Inflammatory macrophage treated with lipopolysaccharide for 1 hour (primary cell): ENCODE measurements at places on chromosomes 3 and 15.

GRCh38 chr3:55725681-55726500 lies 238.8 kb upstream of the WNT5A start:
- no peak for DNase-seq

DNA sequence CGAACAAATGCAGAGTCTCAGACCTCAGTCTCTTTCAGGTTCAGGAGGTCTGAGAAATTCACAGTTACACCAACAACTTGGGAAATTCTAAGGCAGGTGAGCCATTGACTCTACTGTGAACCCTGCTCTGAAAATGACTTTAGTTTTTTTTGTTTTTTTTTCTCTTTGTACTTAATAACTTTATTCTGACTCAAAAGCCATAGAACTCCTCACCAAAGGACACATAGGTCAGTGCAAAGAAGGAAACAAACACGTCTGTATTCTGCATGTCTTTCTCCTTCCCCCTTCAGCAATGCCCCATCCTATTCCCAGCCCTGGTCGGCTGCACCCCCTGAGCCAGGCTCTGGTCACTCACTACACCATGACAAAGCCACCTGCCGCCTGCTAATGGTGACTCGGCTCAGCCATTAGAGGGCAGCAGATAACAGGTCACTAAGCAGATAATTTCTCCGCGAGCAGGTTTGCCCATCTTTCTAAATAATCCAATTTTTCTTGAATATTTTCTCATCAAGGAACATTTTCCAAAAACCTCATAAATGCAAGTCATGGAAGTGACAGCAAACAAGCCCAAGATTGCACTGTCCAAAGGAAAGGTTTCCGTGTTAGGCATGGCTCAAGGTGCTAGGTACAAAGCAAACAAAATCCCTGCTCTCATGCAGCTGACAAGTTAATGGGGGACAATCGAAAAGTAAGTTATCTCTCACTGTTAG lies 37.7 kb downstream of the TM4SF4 start:
- peak; percentile 59 for DNase-seq

DNA sequence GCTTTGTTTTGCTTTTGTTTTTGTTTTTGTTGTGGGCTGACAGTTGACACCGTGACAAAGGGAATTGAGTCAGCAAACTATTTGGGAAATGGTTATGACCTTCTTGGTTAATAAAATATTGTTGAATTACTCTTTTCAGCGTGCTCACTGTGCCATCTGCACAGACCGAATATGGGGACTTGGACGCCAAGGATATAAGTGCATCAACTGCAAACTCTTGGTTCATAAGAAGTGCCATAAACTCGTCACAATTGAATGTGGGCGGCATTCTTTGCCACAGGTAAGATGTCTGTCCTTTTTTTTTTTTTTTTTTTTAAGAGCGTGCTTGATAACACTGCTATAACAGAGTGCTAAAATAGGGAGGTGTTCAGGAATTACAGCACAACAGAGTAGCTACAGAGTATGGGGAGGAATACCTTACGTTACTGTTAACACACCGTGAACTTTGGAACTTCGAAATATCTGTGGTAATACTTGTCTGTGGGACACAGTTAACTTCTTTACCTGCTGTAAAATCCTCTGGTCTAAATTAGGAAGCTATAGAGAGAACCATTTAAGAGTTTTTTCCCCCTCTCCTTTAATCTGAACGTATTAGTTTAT lies 48.2 kb downstream of the PRKCI start:
- DNase-seq, result no peak

DNA sequence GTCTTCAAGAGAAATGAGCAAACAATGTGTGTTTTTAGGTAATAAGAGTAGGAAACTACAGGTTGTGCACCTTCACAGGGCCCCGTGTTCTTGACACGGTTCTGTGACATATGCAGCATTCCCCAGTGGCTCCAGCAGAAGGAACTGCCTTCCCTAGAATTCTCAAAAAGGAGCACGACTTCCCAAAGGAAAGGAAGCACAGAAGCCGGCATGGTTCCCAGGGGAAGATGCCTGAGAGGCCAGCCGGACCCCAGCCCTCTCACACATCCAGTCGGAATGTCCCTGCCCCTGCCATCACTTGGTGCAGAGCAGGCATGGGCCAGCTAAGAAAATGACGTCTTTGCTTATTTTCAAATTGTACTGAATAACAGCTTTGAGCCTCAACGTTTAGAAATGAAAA lies 187.3 kb upstream of the NSMCE3 start:
- no peak for DNase-seq

- no peak for DNase-seq
Observed at GRCh38 chr3:150968341-150969035, 4.0 kb downstream of the CLRN1 start.

GRCh38 chr3:51964521-51964920 lies 2.7 kb downstream of the PCBP4 start:
- DNase-seq, result no peak

- no peak for DNase-seq
Observed at GRCh38 chr15:79773128-79773527, 123.7 kb downstream of the MTHFS start.

- DNase-seq, result no peak
Observed at GRCh38 chr3:179452176-179452564, 900 bp upstream of the GNB4 start.

GRCh38 chr15:26874774-26875475 lies 8.1 kb downstream of the GABRA5 start:
- no peak for DNase-seq

GRCh38 chr3:150184426-150185071 lies 213.9 kb upstream of the PFN2 start:
- no peak for DNase-seq

DNA sequence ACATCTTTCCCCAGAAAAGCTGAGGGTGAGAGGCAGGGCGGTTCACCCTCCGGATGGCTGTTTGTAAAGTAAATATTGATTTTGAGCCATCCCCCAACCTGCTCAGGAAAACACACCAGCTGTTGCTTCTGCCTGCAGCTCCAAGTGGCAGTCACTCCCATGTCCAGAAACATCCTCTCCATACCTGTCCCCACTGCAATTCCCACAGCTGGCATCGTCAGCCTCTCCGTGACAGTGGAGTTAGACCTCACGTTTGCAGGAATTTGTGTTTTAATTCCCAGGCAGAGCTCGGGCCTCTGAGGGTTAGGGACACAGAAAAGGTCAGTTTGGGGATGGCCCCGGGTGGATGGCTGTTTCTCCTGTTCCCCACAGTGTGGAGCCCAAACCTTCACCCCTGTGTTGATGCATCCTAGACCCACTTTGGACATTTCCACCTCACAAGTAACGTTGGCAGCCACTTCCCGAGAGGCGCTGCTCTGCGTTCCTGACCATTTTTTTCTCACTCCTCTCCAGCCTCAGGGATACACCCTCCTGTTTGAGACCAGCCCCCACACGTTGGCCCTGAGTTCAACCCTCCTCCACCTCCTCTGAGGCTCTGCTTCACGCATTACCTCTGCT lies 11.8 kb upstream of the FAM174B start:
- DNase-seq, result no peak

DNA sequence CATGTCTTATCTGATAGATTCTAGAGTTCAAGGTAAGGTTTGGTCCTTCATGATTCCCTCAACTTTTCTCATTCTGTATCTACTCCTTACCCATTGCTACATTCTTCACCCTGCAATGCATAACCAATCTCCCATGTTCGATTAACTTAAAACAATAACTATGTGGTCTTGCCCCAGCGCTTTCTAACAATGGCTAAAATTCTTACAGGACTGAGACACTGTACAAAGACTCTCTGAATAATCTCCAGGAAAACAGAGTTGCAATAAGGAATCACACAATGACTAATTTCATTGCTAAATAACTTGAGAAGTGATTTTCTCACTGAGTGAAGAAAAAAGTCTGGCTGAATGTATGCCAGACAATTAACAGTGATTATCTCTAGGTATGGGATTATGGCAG lies 69.6 kb upstream of the FAM174B start:
- no peak for DNase-seq

DNA sequence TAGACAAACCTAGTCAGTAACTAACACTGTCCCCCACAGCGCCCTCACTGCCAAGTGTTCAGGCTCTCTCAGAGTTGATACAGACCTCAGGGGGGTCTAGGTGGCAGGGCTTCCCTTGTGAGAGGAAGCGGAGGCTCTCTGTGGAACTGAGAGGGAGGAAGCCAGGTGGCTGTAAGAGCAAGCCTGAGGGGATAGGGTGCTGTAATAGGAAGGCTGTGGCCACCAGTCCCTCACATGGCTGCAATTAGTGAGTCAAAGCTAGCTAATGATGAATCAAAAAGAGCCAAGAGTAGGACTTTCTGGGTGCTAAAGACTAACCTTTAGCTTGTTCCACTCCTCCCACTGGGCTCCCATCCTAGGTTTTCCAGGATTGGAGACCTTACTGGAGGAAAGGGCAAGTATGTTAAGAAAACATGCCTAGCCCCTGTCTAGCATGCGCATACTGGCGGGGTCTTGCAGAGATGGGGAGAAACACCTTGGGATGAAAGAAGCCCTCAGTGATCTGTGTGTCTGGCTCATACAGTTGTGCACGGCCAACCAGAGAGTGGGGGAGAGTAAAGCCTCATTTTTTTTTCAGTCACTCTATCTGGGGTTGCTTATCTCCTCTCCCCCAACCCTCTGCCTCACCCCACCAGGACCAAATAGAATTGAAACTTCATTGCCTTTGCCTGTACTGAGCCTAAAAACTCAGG lies 13.3 kb upstream of the SOX2 start:
- no peak for DNase-seq

DNA sequence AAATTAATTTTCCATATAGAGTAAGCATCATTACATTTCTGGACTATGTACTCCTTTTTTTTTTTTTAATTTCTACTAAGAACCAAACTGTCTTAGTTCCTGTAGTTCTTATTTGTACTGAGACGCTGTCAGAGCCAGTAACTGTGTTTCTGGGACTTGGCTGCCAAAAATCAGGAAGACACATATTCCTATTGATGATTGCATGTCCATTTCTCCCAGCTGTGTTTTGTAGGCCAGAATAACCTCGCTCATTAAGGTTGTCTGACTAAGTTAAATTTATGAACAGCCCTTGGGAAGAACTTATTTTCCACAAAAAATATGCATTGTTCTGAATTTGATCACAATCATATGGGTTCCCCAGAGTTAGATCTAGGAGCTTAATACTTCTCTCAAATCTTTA lies 29.5 kb downstream of the PLSCR5 start:
- DNase-seq, result no peak

DNA sequence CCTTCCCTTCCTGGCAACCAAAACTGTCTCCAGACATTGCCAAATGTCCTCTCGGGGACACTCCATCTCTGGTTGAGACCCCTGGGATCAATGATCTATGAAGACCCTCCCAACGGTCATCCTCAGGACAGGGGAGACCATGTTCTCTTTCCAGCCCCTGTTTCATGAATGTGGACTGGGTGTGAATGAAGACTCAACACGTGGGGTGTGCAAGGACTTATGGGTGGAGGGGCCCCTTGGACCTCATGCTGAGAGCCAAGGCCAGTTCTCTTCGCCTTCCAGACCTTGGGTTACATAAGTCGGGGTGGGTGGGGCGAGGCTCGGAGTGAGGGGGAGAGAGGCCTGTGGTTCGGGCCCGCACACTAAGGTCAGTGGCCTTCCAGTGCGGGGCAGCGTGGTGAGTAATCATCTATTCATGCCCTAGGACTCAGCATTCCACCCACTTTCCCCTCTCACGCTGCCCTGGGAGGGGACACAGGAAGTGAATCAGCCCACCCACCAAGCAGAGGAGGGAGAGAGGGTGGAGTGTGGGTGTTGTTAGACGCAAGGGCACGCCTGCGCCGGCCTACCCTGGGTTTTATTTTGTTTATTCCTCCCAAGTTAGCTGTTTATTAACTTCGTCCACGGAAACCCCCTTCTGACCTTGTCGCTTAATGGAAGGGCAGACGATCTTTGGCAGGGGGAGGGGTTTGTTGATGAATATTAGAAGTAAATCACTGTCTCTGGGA lies 6.7 kb downstream of the PAQR5 start:
- peak; percentile 86 for DNase-seq

GRCh38 chr3:183584246-183584913 lies 28.9 kb upstream of the KLHL6 start:
- DNase-seq, result no peak
